ENCODE measurements at places on chromosomes 3 and 15.
A peak's percentile ranks its signal among the peaks of the same experiment; 100 is the strongest.

DNA sequence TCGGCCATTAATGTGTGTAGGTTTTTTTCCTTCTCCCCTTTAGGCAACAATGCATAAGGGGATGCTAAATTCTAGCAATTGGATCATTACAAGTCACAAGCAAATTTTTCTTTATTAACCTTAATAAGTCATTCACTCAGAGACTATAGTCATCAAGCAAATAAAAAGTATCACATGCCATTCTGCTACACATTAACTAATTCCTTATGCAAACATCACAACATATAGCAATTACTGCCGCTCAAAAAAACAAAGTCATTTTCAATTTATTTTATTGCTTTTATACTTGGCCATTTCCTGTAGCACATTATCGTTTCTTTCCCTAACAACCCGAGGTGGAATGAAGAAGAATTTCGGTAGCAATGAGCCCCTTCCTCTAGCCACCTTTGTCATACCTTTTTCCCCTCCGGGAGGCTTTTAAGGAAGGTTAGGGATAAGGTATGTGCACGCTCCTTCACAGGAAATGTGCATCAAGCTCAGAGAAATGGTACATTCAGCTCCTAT lies 421.2 kb downstream of the TIGIT start:
- DNase-seq: no peak

DNA sequence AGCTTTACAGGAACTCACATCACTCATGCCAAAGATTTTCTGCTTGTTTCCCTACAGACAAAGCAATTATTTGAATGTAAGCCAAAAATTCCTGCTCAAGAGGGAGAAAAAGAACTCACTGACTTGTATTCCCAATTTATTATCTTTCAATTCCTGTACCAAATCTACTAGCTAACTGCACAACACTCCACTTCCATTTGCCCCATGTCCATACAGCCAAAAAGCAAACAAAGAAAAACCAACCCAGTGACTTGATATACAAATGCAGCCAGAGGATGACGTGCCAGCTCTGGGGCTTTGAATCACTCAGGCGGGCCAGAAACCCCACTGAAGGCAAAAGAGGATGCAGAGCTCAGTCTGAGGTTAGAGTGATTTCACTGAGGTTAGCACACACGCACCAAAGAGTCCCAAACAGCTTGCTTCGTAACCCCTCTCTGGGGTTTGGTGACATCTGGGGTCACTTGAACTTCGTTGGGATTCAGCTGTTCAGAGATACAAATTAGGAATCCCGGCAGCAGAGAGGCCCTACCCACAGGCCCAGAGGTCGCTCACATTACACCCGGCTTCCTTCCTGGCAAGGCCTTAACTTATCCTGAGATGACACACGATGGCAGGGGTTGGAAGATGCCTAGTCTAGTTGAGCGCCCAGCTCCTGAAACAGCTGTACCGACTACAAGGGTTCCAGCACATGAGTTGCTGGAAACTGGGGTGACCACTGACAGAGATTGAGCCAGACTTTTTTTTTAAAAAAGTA lies 1.6 kb downstream of the RFTN1 start:
- DNase-seq: peak; percentile 72

DNA sequence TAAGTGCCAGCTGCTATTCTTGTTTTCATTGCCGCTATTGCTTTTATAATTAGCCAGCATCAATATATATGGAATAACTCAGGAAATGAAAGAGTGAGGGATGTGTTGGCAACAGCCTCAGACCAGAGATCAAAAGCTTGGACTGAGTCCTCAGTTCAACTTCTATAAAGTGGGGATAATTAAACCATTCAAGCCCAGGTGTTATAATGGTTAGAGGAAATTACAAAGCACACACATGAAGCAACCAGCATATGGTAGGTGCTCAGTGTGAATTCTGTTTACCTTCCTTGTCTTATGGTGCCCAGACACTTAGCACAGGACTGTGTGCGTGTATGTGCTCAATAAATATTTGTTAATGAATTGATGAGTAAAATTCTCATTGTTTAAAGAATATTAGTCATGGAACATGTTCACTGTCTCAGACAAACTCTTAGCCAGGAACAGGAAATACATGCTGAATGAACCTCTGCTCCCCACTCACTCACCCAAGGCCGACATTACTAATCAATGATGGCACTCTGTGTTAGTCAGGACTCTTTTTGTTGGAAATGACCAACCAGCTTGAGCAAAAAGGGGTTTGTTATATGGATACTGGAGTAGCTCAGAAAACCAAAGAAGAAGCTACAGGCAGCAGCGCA lies 16.7 kb upstream of the CCDC174 start:
- no peak for DNase-seq

- DNase-seq: no peak
Measured at GRCh38 chr3:118760585-118761290, 273.9 kb downstream of the IGSF11 start.

DNA sequence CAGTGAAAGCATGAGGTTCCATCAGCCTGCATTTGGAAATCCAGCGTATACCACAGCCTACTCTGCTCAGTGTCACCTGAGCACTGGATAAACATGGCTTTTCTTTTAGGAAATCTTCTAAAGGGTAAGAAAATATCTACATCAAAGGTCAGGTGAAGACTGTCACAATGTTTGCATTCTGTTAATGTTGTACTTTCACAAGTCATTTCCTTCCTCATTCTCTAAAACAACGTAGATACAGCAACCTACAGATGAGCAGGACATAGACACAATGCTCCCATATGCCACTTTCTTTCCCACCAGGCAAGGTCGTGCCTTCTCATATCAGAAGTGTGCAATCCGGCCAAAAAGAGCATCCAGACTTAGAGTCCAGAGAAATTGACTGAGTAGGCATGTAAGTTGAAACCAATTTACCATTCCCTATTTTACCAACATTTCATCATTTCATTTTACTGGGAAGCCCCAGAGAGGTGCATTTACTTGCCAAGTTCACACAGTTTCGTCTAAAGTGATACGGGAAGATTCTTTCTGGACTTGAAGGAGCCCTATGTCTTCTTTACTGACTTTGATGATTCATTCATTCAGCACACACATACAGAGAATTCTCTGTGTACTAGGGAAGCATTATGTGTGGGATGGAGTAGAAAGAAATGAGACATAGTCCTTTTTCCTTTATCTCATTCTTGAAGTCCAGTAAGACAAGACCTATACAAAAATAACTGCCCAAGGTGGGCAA lies 30.6 kb upstream of the LPP start:
- no peak for DNase-seq

DNA sequence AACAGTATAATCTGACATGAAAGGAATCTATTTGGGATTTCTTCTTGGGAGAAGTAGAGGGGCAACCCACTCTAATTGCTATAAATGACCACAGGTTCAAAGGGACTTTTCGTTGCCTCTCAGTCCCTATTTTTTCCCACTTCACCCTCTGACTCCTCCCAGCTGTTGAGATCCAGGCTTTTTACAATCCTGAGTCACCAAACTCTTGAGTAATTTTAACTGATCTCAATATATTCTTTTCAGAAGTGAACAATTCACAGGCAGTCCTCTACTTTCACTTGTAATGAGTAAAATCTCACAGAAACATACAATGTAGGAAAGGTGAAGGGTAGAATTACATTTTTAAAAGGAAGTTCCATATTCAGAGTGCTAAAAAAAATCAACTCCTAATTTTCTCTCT lies 44.6 kb downstream of the EIF4E3 start:
- no peak for DNase-seq

GRCh38 chr3:37397396-37397795 lies 223.0 kb upstream of the LRRFIP2 start:
- DNase-seq: no peak

- no peak for DNase-seq
Measured at GRCh38 chr15:50506121-50506520, 40.3 kb downstream of the USP50 start.

- DNase-seq: no peak
Measured at GRCh38 chr3:184631472-184631861, 69.9 kb downstream of the EPHB3 start.

DNA sequence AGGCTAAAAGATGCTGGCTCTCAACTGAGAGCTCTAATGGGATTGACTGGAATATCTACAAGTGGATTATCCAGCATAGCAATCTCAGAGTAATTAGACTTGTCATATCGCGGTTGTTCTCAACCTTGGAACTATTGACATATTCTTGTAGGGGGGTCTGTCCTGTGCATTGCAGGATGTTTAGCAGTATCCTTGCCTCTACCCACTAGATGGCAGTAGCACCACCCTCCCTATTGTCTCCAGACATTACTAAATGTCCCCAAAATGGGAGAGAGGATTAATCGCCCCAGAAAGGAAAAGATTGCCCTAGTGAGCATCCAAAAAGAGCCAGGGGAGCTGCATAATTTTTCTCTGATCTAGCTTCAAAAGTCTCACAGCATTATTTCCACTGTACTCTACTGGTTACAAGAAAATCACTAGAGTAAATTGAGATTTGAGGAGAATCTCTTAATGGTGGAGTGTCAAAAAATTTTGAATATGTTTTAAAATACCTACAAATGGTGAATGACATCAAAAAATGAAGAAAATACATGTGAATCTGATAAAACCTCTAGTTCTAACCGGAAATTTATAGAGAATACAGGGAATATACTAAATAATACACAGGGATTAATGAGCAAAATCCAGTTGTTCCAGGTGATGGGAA lies 388.2 kb upstream of the AGTR1 start:
- DNase-seq: no peak

DNA sequence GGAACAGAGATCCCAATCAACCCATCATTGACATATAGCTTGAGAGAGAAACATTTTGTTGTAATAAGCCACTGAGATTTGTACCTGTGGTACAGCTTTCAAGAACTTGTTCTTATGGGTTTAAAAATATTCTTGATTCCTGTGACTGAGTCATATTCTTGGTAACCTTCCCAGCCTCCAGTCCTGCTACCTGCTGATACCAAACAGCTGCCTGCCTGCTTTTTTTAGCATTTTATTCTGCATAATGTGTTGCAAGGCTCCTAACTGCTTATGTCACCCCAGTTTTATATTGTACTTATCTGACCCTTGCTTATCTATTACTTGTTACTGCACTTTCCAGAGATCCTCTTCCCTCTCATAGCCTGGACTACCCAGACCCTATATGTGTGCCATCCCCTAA lies 349.3 kb upstream of the SOX2 start:
- no peak for DNase-seq

GRCh38 chr3:4776399-4776979 lies 202.7 kb upstream of the BHLHE40 start:
- DNase-seq: no peak

GRCh38 chr3:59566481-59566975 lies 516.7 kb upstream of the CFAP20DC start:
- DNase-seq: no peak

GRCh38 chr3:176623468-176624150 lies 573.7 kb downstream of the TBL1XR1 start:
- no peak for DNase-seq

DNA sequence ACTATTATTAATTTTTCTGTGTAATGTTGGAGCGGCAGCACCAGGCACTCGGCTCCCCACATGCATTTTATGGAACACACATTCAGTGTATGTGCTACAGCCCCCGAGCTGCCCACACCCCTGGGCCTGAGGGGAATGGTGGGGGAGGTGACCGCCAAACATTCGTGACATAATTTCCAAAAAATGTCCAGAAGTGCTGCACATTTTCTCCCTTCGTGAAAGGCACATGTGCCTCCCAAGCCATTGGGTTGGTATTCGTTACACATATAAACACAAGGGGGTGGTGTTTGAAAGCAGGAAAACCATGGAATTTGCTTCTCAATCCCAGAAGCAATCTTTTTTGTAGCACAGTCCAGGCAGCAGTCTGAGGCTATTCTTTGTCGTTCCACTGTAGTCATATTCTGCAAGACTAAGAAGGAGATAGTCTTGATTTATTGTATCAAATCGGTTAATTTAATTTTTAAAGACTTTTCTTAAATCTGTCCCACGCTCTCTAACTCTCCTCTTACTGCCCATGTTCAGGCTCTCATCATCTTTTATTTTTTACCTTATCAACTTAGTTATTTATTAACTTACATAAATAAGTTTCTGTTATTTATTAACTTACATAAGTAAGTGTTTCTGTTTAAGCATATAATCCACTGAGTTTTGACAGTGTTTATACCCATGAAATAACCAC lies 39.2 kb upstream of the POLR2M start:
- DNase-seq: no peak

DNA sequence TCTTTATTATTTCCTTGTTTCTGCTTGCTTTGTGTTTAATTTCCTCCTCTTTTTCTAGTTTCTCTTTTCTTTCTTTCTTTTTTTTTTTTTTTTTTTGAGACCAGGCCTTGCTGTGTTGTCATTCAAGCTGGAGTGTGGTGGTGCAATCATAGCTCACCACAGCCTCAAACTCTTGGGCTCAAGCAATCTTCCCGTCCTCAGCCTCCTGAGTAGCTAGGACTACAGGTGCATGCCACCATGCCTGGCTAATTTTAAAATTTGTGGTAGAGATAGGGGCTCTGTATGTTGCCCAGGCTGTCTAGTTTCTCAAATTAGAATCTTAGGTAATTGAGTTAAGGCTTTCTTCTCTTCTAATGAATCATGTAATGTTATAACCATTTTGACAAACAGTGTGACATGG lies 22.4 kb downstream of the SLMAP start:
- DNase-seq: no peak

DNA sequence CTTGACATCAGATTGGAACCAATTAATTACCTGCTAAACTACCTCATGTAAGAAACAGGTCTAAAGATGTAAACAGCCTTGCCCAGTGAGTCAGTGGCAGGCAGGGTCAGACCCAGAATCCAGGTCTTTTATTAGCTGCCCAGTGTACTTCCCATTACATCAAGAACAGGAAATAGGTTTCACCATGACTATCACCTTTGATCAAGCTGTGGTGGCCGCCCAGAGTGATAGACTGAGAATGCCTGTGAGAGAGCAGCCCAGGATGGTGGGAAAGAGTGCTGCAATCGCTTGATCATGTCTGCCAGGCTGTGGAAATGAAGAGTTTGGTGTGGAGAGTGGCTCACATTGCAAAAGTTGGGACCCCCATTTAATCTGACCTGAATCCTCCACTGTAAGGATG lies 61.3 kb upstream of the PIAS1 start:
- DNase-seq: no peak

DNA sequence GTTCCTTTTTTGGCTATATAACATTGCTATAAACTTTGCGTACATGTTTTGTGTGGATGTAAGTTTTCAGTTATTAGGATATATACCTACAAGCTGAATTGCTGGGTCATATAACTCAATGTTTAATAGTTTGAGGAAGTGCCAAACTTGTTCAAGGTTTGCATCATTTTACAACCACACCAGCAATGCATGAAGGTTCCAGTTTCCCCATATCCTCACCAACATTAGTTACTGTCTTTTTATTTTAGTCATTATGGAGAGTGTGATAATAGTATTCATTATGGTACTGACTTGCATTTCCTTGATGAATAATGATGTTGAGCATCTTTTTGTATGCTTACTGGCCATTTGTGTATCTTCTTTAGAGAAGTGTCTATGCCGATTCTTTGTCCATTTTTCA lies 112.3 kb downstream of the NR1I2 start:
- no peak for DNase-seq

GRCh38 chr3:79846148-79846933 lies 78.5 kb upstream of the ROBO1 start:
- no peak for DNase-seq

Measured in activated T-helper 2 cell treated with anti-CD3 and anti-CD28 coated beads, Interferon-gamma antibody, Interleukin-2, Interleukin-4, amounts not matched to agents 10 μg/mL and 5 μg/mL and 100 μg/mL, durations not matched to agents 14 hours and 24 hours and 36 hours (primary cell).